Cardiac atrium fibroblast (primary cell): ENCODE measurements at places on chromosomes 5 and 9. TPM values are rescaled to one million over a fixed set of nuclear protein-coding genes. Genes with fewer than 3 reads are reported as not detected.

Gene ADAMTS6
- total RNA-seq = 3.1 and 7.5 TPM in 2 replicates

Gene CSF1R
- total RNA-seq = not detected in 2 replicates

Gene ELAVL2
- total RNA-seq = 0.49 TPM in 1 of 2 replicates, not detected in the other

Gene SLC46A2
- total RNA-seq = not detected in 2 replicates

Gene HRH2
- total RNA-seq = 0.32 TPM in 1 of 2 replicates, not detected in the other

Gene MLANA
- not detected in 2 replicates for total RNA-seq

Gene CYFIP2
- total RNA-seq = 0.54 and 4.7 TPM in 2 replicates

Gene SPATA31D4
- not detected in 2 replicates for total RNA-seq

Gene IL4
- total RNA-seq = not detected in 2 replicates

Gene RASEF
- total RNA-seq = not detected in 2 replicates

Gene PCDHA10
- total RNA-seq = not detected in 2 replicates
